ENCODE measurements at places on chromosomes 2 and 18. TPM values are rescaled to one million over a fixed set of nuclear protein-coding genes. Genes with fewer than 3 reads are reported as not detected.

Gene ASXL3
- 0.10 TPM for total RNA-seq

Gene VSNL1
- total RNA-seq = 18.1 TPM

- H3K4me3 ChIP-seq = no peak overlapping the region
- no peaks in the 10 kb centered on the region for H3K27me3 ChIP-seq
- H3K27ac ChIP-seq = no peak overlapping the region
- no peak for DNase-seq
- no peaks in the 10 kb centered on the region for H3K36me3 ChIP-seq
These were observed 3.0 kb upstream of the OSBPL1A start for GRCh38 chr18:24400587-24400986.

DNA sequence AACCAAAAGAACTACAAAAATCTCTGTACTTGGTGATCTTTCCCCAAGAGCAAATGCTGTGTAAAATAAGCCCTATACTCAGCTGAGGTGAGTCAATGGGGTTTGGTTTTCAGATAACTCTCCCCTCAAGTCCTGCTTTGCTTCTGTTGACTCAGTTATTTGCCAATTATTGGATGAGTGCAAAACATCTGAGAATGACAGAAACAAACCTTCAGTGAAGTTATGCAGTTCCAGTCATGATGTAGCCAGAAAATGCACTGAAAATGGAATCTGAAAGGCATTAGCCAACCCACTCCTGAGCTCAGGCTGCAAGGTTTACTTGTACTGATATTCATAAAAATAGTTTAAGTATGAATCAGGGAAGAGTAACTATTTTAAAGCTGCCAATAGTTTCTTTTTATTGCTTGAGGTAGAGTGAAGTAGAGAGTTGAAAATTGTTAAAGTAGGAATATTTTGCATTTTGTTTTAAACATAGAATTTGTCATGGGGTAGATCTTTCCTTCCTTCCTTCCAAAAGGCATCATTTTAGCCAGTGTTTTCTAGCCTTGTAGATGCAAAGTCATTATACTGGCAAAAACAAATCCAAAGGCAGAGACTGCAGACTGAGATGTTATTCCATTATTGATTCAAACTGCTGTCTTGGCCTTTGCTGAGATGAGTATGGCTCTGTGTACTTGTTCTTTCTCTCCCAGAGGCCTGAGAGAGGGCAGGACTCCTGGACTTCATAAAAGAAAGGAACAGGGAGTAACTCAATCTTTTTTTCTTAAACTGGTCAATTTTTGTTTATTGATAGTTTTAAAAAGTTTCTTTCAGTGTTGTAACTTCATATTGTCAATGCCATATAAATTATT is 215.3 kb downstream of the RND3 start:
- H3K4me1 ChIP-seq = peaks cover 2% of the 10 kb centered on the region
- H3K27ac ChIP-seq = no peak overlapping the region
- DNase-seq = no peak
- H3K4me3 ChIP-seq = no peak overlapping the region
- H3K36me3 ChIP-seq = no peaks in the 10 kb centered on the region

Gene TCF23
- not detected for total RNA-seq

GRCh38 chr18:65907281-65907680 is 156.5 kb downstream of the CDH7 start:
- DNase-seq = no peak
- H3K27ac ChIP-seq = no peak overlapping the region
- no peaks in the 10 kb centered on the region for H3K27me3 ChIP-seq
- H3K4me3 ChIP-seq = no peak overlapping the region

DNA sequence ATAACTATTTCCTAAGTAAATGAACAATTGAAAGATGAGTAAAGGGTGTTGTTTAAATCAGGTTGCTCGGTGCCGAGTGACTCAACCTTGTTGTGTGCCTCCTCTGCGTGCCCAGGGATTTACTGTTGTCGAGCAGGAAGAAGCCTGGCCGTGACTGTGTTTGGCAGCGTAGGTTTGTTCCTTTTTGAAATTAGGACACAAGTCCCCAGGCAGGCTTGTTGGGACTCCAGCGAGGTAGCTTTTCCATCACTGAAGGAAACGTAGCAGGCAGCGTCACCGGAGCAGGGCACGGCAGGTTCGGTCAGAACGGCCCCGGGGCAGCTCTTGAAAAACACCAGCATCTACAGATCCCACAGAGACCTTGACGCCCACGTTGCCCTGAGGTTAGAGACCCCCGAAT is 48.6 kb downstream of the TMEM18 start:
- H3K36me3 ChIP-seq = no peaks in the 10 kb centered on the region
- no peaks in the 10 kb centered on the region for H3K27me3 ChIP-seq
- no peaks in the 10 kb centered on the region for H3K4me1 ChIP-seq
- no peak overlapping the region for H3K4me3 ChIP-seq
- H3K27ac ChIP-seq = no peak overlapping the region
- DNase-seq = peak; percentile 72

GRCh38 chr2:47666332-47666731 is 116.6 kb upstream of the MSH6 start:
- no peak for DNase-seq
- no peak overlapping the region for H3K4me3 ChIP-seq
- no peaks in the 10 kb centered on the region for H3K4me1 ChIP-seq
- no peaks in the 10 kb centered on the region for H3K36me3 ChIP-seq

Gene GKN1
- total RNA-seq = not detected

Gene FBLN7
- 5.8 TPM for total RNA-seq

DNA sequence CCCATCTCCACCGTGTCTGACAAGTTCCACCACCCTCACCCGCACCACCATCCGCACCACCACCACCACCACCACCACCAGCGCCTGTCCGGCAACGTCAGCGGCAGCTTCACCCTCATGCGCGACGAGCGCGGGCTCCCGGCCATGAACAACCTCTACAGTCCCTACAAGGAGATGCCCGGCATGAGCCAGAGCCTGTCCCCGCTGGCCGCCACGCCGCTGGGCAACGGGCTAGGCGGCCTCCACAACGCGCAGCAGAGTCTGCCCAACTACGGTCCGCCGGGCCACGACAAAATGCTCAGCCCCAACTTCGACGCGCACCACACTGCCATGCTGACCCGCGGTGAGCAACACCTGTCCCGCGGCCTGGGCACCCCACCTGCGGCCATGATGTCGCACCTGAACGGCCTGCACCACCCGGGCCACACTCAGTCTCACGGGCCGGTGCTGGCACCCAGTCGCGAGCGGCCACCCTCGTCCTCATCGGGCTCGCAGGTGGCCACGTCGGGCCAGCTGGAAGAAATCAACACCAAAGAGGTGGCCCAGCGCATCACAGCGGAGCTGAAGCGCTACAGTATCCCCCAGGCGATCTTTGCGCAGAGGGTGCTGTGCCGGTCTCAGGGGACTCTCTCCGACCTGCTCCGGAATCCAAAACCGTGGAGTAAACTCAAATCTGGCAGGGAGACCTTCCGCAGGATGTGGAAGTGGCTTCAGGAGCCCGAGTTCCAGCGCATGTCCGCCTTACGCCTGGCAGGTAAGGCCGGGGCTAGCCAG is 1.2 kb downstream of the ONECUT2 start:
- no peaks in the 10 kb centered on the region for H3K36me3 ChIP-seq
- no peak overlapping the region for H3K27ac ChIP-seq
- peak overlapping the region; percentile 58 for H3K4me3 ChIP-seq
- H3K27me3 ChIP-seq = peaks cover 100% of the 10 kb centered on the region
- no peak for DNase-seq
- peaks cover 76% of the 10 kb centered on the region for H3K4me1 ChIP-seq

Gene AKAIN1
- not detected for total RNA-seq

DNA sequence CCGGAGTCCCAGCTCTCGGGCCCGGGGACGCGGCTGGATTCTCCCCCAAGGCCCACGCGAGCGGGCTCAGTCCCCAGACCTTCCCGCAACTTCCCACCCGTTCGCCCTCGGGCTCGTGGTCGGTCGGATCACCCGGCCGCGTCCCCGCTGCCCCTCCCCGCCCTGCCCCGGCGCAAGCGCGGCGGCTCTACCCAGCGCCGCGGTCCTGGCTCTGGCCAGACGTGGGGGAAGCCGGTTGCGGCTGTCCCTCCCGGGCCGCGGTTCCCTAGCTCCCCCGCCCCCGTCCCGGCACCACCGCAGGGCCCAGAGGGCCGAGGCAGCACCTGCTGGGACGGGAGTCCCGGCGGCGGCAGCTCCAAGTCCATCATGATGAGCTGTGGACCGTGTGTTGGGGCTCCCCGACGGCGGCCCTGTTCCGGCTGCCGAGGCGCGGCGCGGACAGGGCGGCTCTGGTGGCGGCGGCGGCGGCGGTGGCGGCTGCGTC is 276 bp downstream of the NFE2L2 start:
- H3K36me3 ChIP-seq = no peaks in the 10 kb centered on the region
- H3K27me3 ChIP-seq = no peaks in the 10 kb centered on the region
- peak; percentile 83 for DNase-seq
- H3K4me3 ChIP-seq = peak overlapping the region; percentile 93

Gene CD207
- 81.3 TPM for total RNA-seq

DNA sequence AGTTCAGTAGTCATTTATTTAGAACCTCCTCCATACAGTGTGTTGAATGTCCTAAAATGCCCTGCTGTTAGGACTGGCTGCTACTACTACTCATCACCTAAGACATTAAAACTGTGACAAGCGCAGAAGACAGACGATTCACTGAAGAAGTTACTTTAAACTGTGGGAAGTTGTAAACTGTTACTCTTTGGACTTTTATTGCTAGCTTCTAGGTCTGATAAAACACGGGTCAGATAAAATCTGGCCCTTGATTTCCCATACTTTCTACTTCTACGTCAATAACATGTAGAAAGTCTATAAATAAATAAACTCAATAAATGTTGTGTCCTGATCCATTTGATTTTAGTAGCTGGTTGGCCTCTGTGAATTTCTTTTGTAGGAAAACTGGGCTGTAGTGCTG is 113.4 kb downstream of the ICA1L start:
- no peak overlapping the region for H3K27ac ChIP-seq
- H3K27me3 ChIP-seq = no peaks in the 10 kb centered on the region
- DNase-seq = no peak

- H3K36me3 ChIP-seq = no peaks in the 10 kb centered on the region
- no peak overlapping the region for H3K27ac ChIP-seq
- H3K27me3 ChIP-seq = no peaks in the 10 kb centered on the region
- H3K4me3 ChIP-seq = no peak overlapping the region
- DNase-seq = peak; percentile 74
- H3K4me1 ChIP-seq = peaks cover 8% of the 10 kb centered on the region
These were observed 89.6 kb upstream of the NPAS2 start for GRCh38 chr2:100730290-100730868.

DNA sequence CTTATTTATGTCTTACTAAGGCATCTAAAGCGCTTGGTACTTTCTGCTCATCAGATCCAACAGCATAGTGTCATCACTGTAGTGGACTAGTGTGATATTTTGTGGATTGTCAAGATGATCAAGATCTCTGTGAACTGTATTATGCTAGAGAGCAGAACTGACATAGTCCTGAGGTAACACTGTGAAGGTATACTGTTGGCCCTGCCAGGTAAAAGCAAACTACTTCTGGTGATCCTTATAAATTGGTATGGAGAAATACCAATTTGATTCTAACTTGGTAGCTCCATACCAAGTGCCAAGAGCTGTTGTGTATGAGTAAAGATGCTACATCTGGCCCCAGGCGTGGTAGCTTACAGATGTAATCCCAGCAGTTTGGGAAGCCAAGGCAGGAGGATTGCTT is 15.9 kb downstream of the SFTPB start:
- H3K36me3 ChIP-seq = peaks cover 69% of the 10 kb centered on the region
- H3K4me3 ChIP-seq = no peak overlapping the region
- no peaks in the 10 kb centered on the region for H3K4me1 ChIP-seq
- DNase-seq = no peak

DNA sequence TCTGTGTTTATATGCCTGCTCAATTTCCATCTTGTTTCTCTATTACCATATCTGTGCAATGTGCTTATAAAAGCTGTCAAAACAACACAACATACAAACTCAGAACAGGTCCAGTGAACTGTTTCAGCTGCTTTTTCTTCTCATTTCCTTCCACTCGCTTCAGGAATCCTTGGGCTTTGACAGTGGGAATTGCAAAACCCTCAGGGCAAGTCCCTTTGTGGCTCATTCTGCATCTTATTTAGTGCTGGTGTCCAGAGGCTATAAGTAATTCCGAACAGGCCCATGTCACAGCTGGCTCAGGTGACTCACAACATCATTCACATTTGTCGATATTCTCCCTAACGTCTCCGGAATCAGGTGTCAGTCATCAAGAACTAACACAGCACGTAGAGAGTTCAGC is 309.9 kb upstream of the ZNF521 start:
- no peak overlapping the region for H3K4me3 ChIP-seq
- no peaks in the 10 kb centered on the region for H3K27me3 ChIP-seq
- no peaks in the 10 kb centered on the region for H3K36me3 ChIP-seq
- no peak for DNase-seq
- no peak overlapping the region for H3K27ac ChIP-seq
- no peaks in the 10 kb centered on the region for H3K4me1 ChIP-seq

GRCh38 chr2:217055624-217056023 is 195.8 kb upstream of the TNP1 start:
- DNase-seq = no peak
- no peak overlapping the region for H3K4me3 ChIP-seq

Gene DSG4
- total RNA-seq = 1.8 TPM

GRCh38 chr18:36851202-36851590 is 22.3 kb downstream of the KIAA1328 start:
- DNase-seq = no peak
- no peaks in the 10 kb centered on the region for H3K27me3 ChIP-seq
- H3K4me1 ChIP-seq = peaks cover 4% of the 10 kb centered on the region
- no peak overlapping the region for H3K4me3 ChIP-seq
- H3K27ac ChIP-seq = no peak overlapping the region

DNA sequence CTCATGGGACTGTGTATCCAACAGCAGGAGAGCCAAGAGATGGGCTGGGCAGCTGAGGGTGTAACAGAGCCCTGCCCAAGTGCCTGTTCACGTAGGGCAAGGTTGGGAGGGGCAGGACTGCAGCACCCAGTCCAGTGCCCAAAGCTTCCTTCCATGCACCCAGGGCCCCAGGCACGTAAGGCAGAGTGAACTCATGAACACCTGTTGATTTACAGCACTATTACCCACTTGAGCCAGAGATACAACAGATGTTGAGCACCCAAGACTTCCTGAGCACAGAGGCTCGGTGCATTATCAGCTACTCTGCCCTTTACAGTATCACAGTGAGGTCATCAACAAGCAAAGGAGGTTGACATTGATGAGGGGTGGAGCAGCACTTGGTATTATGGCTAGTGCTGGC is 50.2 kb upstream of the FHL2 start:
- DNase-seq = no peak
- H3K4me1 ChIP-seq = no peaks in the 10 kb centered on the region
- no peaks in the 10 kb centered on the region for H3K36me3 ChIP-seq
- H3K27me3 ChIP-seq = no peaks in the 10 kb centered on the region

DNA sequence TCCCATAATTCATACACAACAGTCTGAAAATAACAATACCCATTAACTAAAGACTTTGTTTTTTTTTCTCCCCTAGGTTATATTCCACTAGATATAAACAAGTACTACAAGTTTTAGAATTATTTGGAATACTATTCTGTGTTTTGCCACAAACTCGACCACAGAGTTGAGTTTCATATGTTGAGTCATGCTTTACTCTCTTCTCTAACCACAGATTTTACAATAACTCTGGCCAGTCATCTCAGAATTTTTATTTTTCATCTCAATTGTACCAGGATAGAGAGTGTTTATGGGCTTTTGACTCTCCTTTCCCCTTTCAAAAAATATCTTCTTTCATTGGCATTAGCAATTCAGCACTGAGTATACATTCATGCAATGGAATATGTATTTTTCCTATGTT is 348.7 kb upstream of the GALNT5 start:
- H3K27ac ChIP-seq = no peak overlapping the region
- DNase-seq = no peak
- no peaks in the 10 kb centered on the region for H3K27me3 ChIP-seq
- H3K4me3 ChIP-seq = no peak overlapping the region
- no peaks in the 10 kb centered on the region for H3K36me3 ChIP-seq

Gene KCNIP3
- 7.1 TPM for total RNA-seq

All from suprapubic skin (tissue), 4 donors.